ENCODE measurements at places on chromosomes 3 and 15.

- no peak for DNase-seq
Observed at GRCh38 chr3:152241142-152242017, 27.3 kb upstream of the MBNL1 start.

GRCh38 chr3:108137460-108137814 lies 46.6 kb upstream of the CD47 start:
- DNase-seq, result no peak

DNA sequence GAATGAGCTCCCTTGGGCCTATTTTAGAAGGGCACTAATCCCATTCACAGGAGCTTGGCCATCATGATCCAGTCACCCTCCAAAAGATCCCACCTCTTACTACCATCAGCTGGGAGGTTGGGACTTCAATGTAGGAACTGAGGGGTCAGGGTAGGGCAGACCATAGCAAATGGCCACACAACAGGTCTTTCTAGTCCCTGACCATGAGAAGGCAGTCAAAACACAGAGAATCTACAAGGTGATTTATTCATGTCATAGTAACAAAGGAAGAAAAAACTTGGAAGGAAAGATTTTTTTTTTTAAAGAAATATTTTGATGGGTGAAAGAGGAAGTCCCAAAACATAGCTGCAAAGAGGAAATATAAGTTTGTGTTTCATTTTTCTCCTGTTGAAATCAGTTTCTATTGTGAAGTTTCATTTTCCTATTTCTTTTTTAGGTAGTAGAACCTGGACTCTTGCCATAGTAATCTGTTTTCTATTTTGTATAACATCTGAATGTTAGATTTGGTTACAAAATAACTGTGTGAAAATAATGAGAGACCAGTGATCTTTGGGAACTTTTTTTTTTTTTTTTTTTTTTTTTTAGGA lies 23.5 kb upstream of the TNFSF10 start:
- no peak for DNase-seq

- no peak for DNase-seq
Observed at GRCh38 chr3:142925140-142925539, 36.3 kb upstream of the PCOLCE2 start.

GRCh38 chr15:32033186-32033890 lies 3.0 kb downstream of the CHRNA7 start:
- DNase-seq, result no peak

- DNase-seq, result no peak
Observed at GRCh38 chr3:185825639-185826481, 1.0 kb upstream of the IGF2BP2 start.

- no peak for DNase-seq
Observed at GRCh38 chr3:18049096-18049495, 306.7 kb upstream of the TBC1D5 start.

All from H1 (cell line).